ENCODE measurements at places on chromosomes 2 and 18. TPM values are rescaled to one million over a fixed set of nuclear protein-coding genes. Genes with fewer than 3 reads are reported as not detected.

Gene LIMS4
- 1.1 TPM for total RNA-seq

Gene STEAP3
- total RNA-seq: 18.2 TPM

Gene INPP4A
- 31.4 TPM for total RNA-seq

Gene COL5A2
- 785 TPM for total RNA-seq

Gene IFT172
- 33.1 TPM for total RNA-seq

Gene WDR54
- 26.6 TPM for total RNA-seq

Gene NOSTRIN
- total RNA-seq: 0.09 TPM

Gene HOXD10
- total RNA-seq: 0.18 TPM

Gene ICOS
- not detected for total RNA-seq

Gene ZNF804A
- total RNA-seq: 2.0 TPM

Gene NEU2
- total RNA-seq: not detected

Gene SRD5A2
- not detected for total RNA-seq

Gene PPP1R1C
- 1.00 TPM for total RNA-seq

Gene SERPINB3
- total RNA-seq: not detected

Gene KLHL30
- total RNA-seq: 0.57 TPM

Gene DDX1
- total RNA-seq: 58.7 TPM

Gene CNNM4
- 2.1 TPM for total RNA-seq

Gene RNPEPL1
- total RNA-seq: 7.4 TPM

Gene TNFAIP6
- total RNA-seq: 104 TPM

Gene ACVR2A
- total RNA-seq: 38.0 TPM

Data from smooth muscle cell of bladder (primary cell).